T-helper 1 cell (primary cell): ENCODE measurements at places on chromosomes 5 and 9.

GRCh38 chr5:180670586-180671359 is 21.4 kb upstream of the FLT4 start:
- DNase-seq = no peak

DNA sequence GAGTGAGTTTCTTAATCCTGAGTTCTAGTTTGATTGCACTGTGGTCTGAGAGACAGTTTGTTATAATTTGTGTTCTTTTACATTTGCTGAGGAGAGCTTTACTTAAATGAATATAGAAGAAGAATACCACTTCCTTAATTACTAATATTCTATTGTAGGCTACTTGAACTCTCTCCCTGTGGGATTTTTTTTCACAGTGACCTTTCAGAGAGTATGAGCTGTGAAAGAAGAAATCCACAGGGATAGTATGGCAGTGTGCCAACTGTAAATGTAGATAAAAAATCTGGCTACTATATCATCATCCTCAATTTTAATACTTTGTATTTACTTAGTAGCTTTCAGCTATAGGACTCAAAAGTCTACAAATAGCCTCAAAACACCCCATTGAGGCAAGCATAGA is 67.3 kb downstream of the COMMD10 start:
- DNase-seq = no peak

DNA sequence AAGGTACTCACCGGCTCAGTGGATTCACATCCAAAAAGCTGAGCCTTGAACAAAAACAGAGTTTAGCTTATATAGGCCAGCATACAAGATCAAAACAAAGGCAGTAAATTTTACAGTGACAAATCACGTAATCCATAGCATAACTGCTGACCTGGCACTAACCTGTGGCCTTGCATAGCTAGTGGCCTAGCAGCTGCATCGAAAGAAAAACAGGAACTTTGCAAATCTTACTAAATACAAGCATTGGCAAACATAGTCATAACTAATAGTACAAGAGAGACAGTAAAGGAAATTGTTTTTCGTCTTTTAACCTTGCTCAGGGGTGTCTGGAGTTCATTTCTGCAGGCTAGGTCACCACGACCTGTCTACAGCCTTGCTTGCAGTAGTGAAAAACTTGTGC is 4.8 kb downstream of the HSDL2 start:
- DNase-seq = no peak

- no peak for DNase-seq
Measured at GRCh38 chr5:82107267-82107666, 135.4 kb downstream of the ATG10 start.

DNA sequence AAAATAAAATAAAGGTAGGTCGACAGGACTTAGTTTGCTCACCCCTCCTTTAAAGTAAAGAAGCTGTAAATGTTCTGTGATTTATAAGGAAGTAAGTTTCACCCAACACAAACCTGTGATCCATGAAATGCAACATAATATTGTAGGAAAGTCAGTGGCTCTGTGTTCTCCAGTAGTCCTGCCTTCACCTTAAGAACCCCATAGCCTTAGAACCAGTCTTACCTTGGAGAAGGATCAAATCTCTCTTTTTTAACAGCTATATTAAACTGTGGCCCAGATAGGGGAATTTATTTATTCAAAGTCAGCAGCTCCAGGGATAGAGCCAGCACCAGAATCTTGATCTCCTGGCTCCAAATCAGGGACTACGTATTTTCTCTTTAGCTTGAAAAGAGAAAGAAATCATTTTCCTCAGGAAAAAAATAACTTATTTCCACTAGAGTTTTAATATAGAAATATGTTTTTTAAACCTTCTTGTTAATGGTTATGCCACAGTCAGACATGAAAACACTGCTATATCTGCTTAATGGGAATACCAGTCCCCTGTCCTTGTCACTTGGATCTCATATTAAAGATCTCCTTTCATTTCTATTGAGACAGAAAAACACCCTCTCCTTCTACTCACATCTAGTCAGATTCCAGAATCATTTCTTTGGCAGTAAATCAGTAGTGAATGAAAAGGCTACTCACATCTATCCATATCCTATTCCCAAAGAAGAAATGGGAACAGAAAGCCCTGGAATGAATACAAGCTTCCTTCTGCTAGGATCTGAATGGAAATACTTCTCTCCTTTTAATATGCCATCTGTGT is 269.2 kb upstream of the TNC start:
- no peak for DNase-seq

DNA sequence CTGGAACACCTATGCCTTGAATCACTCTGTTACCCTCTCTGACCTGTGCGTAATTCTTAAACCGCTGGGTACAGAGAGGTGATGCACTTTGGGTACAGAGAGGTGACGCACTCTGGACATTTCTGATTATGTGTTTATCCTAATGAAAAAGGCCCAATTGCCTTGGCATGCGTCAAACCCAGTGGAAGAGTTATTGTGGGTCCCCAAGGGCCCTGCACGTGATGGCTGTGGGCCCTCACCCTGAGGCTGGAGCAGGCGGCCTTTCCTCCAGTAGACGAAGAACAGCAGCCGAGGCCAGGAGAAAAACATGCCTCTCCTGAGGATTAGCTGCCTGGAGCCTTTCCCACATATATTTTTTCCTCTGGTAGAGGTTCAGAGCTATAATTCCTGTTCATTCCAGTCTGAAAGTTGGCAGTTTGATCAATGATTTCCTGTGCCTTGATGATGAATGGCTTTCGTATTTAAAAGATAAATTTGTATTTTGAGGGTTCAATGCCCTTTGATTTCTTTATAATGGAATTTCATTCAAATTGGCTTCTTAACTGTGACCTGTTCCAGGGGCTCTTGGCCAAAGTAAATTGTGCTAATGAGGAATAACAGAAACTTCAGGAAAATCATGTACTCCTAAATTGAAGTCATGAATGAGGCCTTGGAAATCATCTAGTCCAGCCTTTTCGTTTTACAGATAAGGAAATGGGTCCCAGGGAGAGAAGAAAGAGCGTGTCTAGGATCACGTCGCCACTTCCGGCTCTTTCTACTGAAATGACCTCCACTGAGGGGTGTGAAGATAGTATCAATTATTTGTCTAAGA is 22.8 kb downstream of the ACER2 start:
- DNase-seq = no peak

DNA sequence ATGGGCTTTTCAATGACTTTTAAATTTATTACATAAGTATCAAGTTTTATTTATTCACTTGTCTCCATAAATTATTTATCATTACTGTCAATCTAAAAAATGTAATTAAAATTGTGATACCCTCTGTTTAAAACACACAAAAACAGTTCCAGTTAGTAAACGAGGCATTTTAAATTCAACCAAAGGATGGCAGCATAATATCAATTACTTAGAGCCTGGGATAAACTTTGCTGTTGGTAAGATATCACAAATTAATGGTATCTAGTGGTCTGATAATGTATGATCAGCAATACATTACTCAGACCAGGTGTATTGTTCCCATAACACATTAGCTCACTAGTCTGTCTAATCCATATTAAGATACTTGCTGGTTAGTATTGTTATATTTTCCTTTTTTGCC is 9.6 kb upstream of the IFNE start:
- DNase-seq = no peak

- no peak for DNase-seq
Measured at GRCh38 chr5:93359296-93359959, 221.6 kb downstream of the NR2F1-AS1 start.

- no peak for DNase-seq
Measured at GRCh38 chr5:96961053-96961452, 25.2 kb downstream of the LNPEP start.

DNA sequence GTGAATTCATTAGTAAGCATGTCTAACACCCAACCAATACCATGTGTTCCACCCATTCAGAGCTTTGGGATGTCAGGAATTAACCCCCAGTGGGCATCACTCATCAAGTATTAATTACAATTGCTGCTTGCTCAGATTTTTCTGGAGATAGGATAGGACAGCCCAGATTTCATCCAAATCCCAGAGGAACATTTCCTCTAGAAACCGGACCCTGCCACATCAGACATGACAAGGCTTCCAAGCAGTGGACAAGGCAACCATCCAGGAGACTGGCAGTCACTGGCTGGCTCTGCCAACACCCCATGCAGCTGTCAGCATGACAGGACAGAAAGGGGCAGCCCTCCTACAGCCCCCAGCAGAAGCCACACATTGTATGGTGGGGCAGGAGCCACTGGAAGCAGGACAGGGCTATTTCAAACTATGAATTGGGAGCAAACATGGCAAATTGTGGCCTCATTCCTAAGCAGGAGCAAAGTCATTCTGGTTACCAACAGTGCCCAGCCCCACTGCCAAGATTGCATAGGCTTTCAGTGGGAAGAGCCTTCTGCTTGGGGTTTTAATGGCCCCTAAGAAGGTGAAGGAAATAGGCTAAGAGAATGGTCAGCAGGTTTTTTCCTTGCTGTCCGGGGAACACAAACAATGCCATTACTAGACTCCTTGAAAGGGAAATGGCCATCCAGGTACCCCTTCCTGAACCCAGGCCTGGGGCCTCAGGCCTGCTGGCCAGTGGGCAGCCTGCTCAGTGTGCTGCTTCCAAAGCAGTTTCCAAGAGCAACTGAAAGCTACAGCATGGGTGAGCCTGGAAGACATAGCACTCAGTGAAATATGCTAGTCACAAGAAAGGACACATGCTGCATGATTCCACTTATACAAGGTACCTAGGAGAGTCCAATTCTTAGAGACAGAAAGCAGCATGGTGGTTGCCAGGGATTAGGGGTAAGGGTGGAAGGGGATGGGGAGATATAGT is 294.7 kb upstream of the SLC30A5 start:
- DNase-seq = no peak

DNA sequence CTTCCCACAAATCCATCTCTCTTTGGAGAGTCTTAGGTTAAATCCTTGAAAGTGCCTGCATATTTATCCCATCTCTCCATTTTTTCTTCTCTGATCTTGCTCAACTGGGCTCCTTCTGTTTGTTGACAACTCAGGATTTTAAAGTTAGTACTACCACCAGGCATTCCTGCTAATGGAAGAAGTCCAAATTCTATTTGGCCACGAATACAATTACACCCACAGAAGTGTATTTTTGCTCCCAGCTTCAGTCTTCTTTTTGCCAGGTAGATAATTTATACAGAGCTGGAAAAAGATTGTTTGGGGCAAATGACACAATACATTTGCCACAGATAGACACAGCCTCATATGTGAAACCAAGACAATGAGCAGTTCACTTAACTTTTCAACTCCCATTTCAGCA is 74.8 kb downstream of the CETN3 start:
- no peak for DNase-seq

- DNase-seq = no peak
Measured at GRCh38 chr5:119596046-119596445, 33.3 kb upstream of the FAM170A start.

- DNase-seq = no peak
Measured at GRCh38 chr5:59485107-59485506, 408.4 kb downstream of the PDE4D start.

DNA sequence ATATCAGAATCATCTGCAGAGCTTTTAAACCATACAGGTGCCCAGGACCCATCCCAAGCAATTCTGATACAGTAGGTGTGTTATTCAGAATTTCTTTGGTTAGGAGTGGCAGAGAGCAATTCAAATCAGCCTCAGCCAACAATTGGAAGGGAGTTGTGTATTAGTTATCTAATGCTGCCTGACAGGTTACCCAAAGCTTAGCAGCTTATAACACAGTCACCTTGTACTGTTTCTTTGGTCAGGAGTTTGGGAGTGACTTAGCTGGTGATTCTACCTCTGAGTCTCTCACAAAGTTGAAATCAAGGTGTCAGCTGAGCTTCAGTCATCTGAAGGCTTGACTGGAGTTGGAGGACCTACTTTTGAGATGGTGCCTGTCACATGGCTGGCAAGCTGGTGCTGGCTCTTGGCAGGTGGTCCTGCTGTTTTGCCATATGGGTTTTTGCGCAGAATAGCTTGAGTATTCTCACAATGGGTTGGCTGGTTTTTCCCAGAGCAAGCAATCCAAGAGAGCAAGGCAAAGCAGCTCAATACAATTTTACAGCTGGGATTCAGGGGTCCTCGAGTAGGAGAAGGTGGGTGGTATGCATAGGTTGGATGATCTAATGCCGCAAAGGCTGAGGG is 18.7 kb upstream of the CARNMT1 start:
- DNase-seq = no peak
